Effector memory CD4-positive, alpha-beta T cell (primary cell): ENCODE measurements at places on chromosomes 12 and 14.
A peak's percentile ranks its signal among the peaks of the same experiment; 100 is the strongest.

- H3K4me1 ChIP-seq = peaks cover 8% of the 10 kb centered on the region
- no peak overlapping the region for H3K4me3 ChIP-seq
- H3K27ac ChIP-seq = no peak overlapping the region
- H3K36me3 ChIP-seq = no peaks in the 10 kb centered on the region
Measured at GRCh38 chr12:42587601-42588523, 1.7 kb downstream of the PRICKLE1 start.

DNA sequence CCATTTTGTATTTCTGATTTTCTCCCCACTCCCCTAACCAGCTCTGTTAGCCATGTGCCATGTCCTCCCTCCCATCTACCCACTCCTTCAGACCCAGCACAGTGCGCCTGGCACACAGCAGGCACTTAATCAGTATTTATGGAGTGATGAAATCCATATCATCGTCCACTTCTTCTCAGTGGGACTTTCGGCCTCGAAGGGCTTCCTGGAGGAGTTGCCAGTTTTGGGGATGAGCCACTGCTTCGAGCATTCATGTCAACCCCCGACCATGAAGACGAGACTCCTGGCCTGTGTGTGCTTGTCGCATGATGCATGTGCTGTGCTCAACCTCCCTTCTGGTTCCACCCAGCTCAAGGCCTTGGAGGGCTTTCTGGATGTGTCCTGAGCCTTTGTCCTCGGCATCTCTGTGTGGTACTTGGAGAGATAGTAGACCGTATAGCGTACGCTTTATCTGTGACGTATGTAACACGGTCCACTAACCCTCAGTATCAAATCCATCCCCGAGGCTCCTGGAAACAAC, 119.5 kb upstream of the RTL1 start:
- DNase-seq = no peak
- H3K4me3 ChIP-seq = no peak overlapping the region
- H3K36me3 ChIP-seq = no peaks in the 10 kb centered on the region
- H3K4me1 ChIP-seq = no peaks in the 10 kb centered on the region
- no peak overlapping the region for H3K27ac ChIP-seq
- H3K27me3 ChIP-seq = no peaks in the 10 kb centered on the region

DNA sequence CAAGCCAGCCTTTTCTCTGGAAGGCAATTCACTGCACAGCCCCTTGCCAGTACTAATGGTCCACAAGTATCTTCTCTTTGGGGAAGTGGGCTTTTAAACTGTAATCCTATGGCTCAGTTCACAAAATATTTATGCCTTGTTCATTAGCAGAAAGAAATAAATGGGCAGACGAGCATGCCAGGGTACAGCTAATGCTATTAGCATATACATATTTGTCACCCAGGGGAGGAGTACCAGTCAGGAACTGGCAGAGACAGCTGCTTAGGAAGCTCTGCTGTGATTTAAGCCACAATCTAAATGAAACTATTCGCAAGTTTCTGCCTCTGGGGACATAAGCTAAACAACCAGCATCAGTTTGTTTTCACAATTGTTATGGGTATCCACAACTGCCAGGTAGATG, 113.4 kb upstream of the CCDC198 start:
- no peaks in the 10 kb centered on the region for H3K36me3 ChIP-seq
- no peak overlapping the region for H3K4me3 ChIP-seq
- H3K4me1 ChIP-seq = no peaks in the 10 kb centered on the region

DNA sequence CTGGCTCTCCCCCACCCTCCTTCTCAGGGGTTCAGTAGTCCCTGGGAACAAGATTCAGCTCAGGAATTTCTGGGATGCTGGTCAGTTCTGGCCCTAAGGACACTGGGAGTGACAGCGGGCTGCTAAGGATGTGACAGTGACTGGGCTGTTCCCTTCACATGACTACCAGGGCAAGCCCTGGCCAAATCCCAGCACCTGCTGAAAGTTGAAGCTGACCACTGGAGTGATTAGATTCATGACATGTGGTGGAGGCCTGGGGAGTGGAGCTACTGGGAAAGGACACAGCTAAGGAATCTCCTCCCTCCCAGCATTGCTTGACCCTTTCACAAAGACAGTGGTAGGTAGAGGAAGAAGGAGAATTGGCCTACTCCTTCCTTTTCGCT, 204.9 kb downstream of the DAD1 start:
- H3K4me1 ChIP-seq = no peaks in the 10 kb centered on the region
- H3K4me3 ChIP-seq = no peak overlapping the region
- no peaks in the 10 kb centered on the region for H3K27me3 ChIP-seq
- no peak for DNase-seq
- peak overlapping the region; percentile 55 for H3K27ac ChIP-seq

GRCh38 chr14:91302391-91302790, 57.9 kb upstream of the GPR68 start:
- peak overlapping the region; percentile 29 for H3K27ac ChIP-seq
- no peaks in the 10 kb centered on the region for H3K27me3 ChIP-seq

GRCh38 chr14:77790566-77791224, 9.2 kb upstream of the ADCK1 start:
- no peak overlapping the region for H3K27ac ChIP-seq
- no peaks in the 10 kb centered on the region for H3K4me1 ChIP-seq
- no peak for DNase-seq
- no peaks in the 10 kb centered on the region for H3K36me3 ChIP-seq
- no peak overlapping the region for H3K4me3 ChIP-seq

DNA sequence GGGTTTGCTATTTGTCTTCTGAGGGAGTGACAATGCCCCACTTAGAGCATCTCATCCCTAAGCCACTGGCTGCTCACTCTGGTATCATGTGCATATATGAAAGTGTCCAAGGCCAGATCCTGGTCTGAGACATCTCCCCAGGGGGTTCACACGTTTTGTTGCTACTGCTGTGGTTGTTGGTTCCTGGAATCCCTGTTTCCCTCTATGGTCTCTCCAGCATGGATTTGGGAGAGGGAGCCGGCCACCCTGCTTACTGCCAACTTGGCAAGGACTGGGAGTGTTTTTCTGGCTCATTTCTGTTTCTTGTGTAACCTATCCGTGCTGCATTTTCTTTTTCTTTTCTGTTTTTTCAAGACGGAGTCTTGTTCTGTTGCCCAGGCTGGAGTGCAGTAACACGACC, 101.3 kb upstream of the MAX start:
- no peak overlapping the region for H3K4me3 ChIP-seq
- no peak for DNase-seq
- H3K27me3 ChIP-seq = no peaks in the 10 kb centered on the region
- no peak overlapping the region for H3K27ac ChIP-seq
- H3K4me1 ChIP-seq = peaks cover 34% of the 10 kb centered on the region

- DNase-seq = no peak
- no peak overlapping the region for H3K27ac ChIP-seq
- H3K36me3 ChIP-seq = no peaks in the 10 kb centered on the region
- H3K4me1 ChIP-seq = no peaks in the 10 kb centered on the region
- H3K4me3 ChIP-seq = no peak overlapping the region
Measured at GRCh38 chr12:95200128-95200894, 17.0 kb downstream of the FGD6 start.

DNA sequence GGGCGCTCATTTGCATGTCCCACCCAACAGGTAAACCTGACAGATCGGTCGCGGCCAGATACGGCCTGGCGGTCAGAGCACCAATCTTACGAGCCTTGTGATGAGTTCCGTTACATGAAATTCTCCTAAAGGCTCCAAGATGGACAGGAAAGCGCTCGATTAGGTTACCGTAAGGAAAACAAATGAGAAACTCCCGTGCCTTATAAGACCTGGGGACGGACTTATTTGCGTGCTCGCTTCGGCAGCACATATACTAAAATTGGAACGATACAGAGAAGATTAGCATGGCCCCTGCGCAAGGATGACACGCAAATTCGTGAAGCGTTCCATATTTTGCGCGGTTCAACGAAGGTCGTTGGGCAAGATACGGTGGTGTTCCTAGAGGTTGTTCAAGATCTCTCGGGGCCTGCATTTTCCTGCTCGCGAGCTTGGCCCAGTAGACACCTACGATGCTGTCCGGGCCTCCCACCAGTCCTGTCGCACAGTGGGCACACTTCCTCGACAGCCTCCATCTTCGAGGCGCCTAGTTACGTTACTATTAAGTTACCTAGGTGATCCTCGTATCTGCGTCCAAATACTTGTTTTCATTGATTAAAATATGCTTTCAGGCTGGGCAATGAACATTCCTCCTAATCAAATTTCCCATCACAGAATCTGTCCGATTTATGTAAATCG, at the start of gene RNU6-7:
Gene RNU6-7, plus strand, starts transcription at position 230 of the 675 bp plus-strand sequence.
- H3K27ac ChIP-seq = peak within 1 kb of the TSS; percentile 99
- H3K4me3 ChIP-seq = peak within 1 kb of the TSS; percentile 91
- peaks cover 11% of the 10 kb centered on the region for H3K4me1 ChIP-seq
- H3K36me3 ChIP-seq = no peaks in the 10 kb centered on the region
- no peak for DNase-seq

DNA sequence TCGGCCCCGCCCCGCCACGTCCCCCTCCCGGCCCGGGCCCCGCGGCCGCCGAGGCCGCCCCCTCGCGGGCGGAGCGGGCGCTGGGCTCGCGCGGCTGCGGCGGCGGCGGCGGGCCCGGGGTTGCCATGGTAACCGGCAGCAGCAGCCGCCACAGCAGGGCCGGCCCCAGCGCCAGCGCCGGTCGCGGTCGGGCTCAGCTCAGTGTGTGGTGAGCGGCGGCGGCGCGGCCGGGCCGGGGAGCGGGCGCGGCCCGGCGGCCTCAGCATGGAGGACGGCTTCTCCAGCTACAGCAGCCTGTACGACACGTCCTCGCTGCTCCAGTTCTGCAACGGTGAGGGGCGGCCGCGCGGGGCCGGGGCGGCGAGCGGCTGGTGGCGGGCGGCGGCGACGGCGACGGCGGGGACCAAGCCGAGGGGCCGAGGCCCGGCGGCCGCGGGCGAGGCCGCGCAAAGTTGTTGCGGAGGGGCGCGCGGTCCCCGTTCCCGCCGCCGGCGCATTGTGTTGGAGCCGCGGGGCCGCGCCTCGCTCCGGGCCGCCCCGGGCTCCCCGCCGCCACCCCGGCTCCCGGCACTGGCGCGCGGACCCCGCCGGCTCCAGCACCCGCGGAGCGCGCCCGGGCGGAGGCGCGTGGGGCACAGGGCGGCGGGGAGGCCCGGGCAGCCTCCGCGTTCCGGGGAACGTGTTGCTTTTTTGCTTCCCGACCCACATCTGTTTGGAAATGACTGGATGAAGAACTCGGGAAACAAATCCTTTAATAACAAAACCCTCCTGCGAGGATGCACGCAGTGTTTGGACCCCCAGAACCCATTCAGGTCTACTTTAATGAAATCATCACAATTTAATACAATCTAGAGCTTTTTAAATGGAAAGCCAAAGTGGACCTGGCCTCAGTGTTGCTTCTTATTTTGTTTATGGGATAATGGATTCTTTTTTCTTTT, at the start of gene EML1:
Gene EML1, plus strand, starts transcription at position 201 of the 938 bp plus-strand sequence. Its CDS starts 64 bp downstream, at position 265.
- no peak within 1 kb of the TSS for H3K27ac ChIP-seq
- no peaks in the 10 kb centered on the region for H3K27me3 ChIP-seq
- peak within 1 kb of the TSS; percentile 7 for H3K4me3 ChIP-seq
- no peaks in the 10 kb centered on the region for H3K36me3 ChIP-seq
- H3K4me1 ChIP-seq = no peaks in the 10 kb centered on the region
- peak; percentile 68 for DNase-seq

GRCh38 chr14:97413966-97414717, 617.0 kb downstream of the VRK1 start:
- no peak overlapping the region for H3K27ac ChIP-seq
- no peaks in the 10 kb centered on the region for H3K36me3 ChIP-seq
- no peak overlapping the region for H3K4me3 ChIP-seq
- H3K4me1 ChIP-seq = no peaks in the 10 kb centered on the region
- DNase-seq = no peak

GRCh38 chr12:9331218-9331626, 123.0 kb upstream of the PZP start:
- no peak overlapping the region for H3K4me3 ChIP-seq
- H3K27me3 ChIP-seq = no peaks in the 10 kb centered on the region
- H3K36me3 ChIP-seq = no peaks in the 10 kb centered on the region
- DNase-seq = peak; percentile 34
- peaks cover 3% of the 10 kb centered on the region for H3K4me1 ChIP-seq

GRCh38 chr14:58574623-58575022, 63.1 kb upstream of the DACT1 start:
- H3K4me1 ChIP-seq = no peaks in the 10 kb centered on the region
- H3K27me3 ChIP-seq = no peaks in the 10 kb centered on the region
- DNase-seq = no peak

- H3K4me3 ChIP-seq = no peak overlapping the region
- no peaks in the 10 kb centered on the region for H3K36me3 ChIP-seq
- no peak overlapping the region for H3K27ac ChIP-seq
- no peak for DNase-seq
- no peaks in the 10 kb centered on the region for H3K27me3 ChIP-seq
Measured at GRCh38 chr12:2624543-2625288, 170.1 kb upstream of the FKBP4 start.

DNA sequence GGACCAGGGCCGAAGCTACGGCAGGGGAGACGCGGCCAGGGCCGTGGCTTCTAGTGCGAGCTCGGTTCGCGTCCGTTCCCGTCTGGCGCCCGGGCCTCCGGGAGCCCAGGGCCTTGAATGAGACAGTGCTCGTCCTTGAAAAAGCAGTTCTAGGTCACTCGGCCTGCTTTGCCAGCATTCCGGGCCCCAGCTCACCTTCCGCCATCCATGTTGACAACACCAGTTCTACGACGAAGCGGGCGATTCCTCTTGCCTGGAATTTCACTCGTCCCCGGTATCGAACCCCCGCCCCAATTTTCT, 4.5 kb downstream of the OR10AD1 start:
- H3K4me3 ChIP-seq = peak overlapping the region; percentile 91
- no peaks in the 10 kb centered on the region for H3K27me3 ChIP-seq
- H3K4me1 ChIP-seq = peaks cover 22% of the 10 kb centered on the region

DNA sequence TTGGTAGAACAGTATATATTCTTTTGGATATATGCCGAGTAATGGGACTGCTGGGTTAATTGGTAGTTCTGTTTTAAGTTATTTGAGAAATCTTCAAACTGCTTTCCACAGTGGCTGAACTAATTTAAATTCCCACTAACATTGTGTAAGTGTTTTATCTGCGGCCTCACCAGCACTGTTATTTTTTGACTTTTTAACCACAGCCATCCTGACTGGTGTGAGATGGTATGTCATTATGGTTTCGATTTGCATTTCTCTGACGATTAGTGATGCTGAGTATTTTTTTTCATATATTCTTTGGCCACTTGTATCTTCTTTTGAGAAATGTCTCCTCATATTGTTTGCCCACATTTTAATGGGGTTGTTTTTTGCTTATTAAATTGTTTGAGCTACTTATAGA, 357.4 kb downstream of the C12orf50 start:
- no peaks in the 10 kb centered on the region for H3K36me3 ChIP-seq
- no peaks in the 10 kb centered on the region for H3K27me3 ChIP-seq
- DNase-seq = no peak
- no peaks in the 10 kb centered on the region for H3K4me1 ChIP-seq
- no peak overlapping the region for H3K4me3 ChIP-seq

DNA sequence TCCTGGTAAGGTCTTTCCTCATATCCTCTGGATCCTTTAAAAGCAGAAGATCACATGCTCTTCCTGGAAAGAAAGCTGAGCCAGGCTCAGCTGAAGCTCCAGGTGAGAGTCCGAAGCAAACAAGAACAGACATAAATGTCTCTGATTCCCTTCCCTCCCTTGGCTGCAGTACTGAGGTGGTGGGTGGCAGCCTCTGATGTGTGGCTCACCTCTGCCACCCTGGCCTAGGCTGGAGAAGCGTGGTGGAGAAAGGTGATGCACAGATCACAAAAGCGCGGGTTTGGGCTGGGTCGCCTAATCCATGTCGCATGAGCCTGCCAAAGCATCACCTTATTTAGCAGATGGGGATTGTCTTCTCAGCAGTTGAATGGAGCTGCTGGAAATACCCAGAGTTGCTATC, 2.8 kb upstream of the KRT76 start:
- H3K27me3 ChIP-seq = no peaks in the 10 kb centered on the region
- H3K27ac ChIP-seq = no peak overlapping the region
- no peaks in the 10 kb centered on the region for H3K4me1 ChIP-seq
- no peak overlapping the region for H3K4me3 ChIP-seq
- DNase-seq = no peak
- H3K36me3 ChIP-seq = no peaks in the 10 kb centered on the region
